ENCODE measurements at places on chromosomes 4 and X. TPM values are rescaled to one million over a fixed set of nuclear protein-coding genes. Genes with fewer than 3 reads are reported as not detected.

GRCh38 chrX:155745792-155746191 lies 133.0 kb upstream of the TMLHE start:
- no peaks in the 10 kb centered on the region for H3K4me1 ChIP-seq
- no peaks in the 10 kb centered on the region for H3K27me3 ChIP-seq
- DNase-seq: peak; percentile 0
- H3K4me3 ChIP-seq: no peak overlapping the region
- no peaks in the 10 kb centered on the region for H3K36me3 ChIP-seq
- H3K27ac ChIP-seq: no peak overlapping the region

- no peak for DNase-seq
- H3K27ac ChIP-seq: no peak overlapping the region
- H3K36me3 ChIP-seq: no peaks in the 10 kb centered on the region
Observed at GRCh38 chr4:87834401-87834800, 1.6 kb downstream of the MEPE start.

- DNase-seq: no peak
- no peaks in the 10 kb centered on the region for H3K36me3 ChIP-seq
- H3K27ac ChIP-seq: peak overlapping the region; percentile 98
Observed at GRCh38 chr4:38161208-38162113, 201.3 kb downstream of the PTTG2 start.

DNA sequence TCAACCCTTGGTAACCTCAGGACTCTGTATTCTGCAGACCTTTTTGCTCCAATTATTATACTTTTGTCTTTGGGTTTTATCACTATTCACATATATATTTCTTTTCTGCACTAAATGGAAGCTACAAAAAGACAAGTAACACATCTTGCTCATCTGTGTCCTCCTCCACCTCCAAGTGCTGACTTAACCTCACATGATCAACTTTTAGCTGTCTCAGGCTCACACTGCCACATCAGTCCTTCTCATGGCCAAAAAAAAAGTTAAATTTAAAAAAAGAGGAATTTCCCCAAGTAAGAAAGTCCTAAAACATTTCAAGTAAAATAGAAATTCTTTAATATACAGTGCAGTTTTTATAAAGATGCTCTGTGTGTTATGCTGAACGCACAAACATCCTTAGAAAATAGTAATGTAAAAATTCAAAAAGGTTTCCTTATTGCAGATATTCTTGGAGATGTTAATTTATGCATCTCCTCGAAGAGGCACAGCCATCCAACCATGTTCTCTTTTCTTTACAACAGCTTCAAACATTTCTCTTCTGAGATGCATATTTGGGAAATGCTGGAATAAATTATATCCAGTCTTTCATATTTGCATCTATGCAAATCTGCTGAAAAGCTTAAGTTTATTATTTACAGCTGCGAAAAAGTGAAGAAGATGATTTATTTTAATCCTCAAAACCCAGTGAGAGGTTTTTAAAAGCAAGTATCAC lies 37.6 kb downstream of the ARAP2 start:
- no peak overlapping the region for H3K4me3 ChIP-seq
- H3K27ac ChIP-seq: no peak overlapping the region
- H3K4me1 ChIP-seq: no peaks in the 10 kb centered on the region
- no peaks in the 10 kb centered on the region for H3K36me3 ChIP-seq

DNA sequence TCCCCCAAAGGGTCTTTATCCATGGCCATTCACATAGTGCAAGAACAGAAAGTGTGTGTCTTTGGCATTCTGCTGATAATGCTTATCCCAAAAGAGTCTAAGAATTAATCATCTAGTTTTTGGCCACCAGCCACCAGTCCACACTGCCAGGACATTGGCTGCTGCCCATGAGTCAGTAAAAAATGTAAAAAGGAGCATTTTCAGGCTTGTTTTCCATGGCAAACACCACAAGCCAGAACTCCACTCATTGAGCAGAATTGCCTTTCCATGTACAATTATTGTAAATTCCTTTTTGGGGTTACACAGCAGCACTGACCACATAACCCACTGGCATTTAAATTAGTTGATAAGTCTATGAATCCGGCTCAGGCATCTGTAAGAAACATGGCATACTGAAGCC lies 89.2 kb upstream of the PRDX4 start:
- H3K4me1 ChIP-seq: no peaks in the 10 kb centered on the region
- H3K27me3 ChIP-seq: no peaks in the 10 kb centered on the region
- H3K4me3 ChIP-seq: no peak overlapping the region
- no peak for DNase-seq
- no peak overlapping the region for H3K27ac ChIP-seq

GRCh38 chrX:66632981-66633380 lies 5.9 kb downstream of the EDA2R start:
- H3K27ac ChIP-seq: no peak overlapping the region
- H3K36me3 ChIP-seq: no peaks in the 10 kb centered on the region
- peaks cover 28% of the 10 kb centered on the region for H3K4me1 ChIP-seq
- H3K27me3 ChIP-seq: no peaks in the 10 kb centered on the region
- DNase-seq: no peak
- H3K4me3 ChIP-seq: no peak overlapping the region

GRCh38 chrX:27599928-27600327 lies 9.8 kb downstream of the DCAF8L2 start:
- peak; percentile 0 for DNase-seq
- H3K36me3 ChIP-seq: no peaks in the 10 kb centered on the region
- no peak overlapping the region for H3K27ac ChIP-seq
- H3K4me3 ChIP-seq: no peak overlapping the region
- H3K27me3 ChIP-seq: no peaks in the 10 kb centered on the region
- H3K4me1 ChIP-seq: no peaks in the 10 kb centered on the region

GRCh38 chrX:17395154-17395553 lies 20.2 kb downstream of the NHS start:
- H3K27ac ChIP-seq: no peak overlapping the region
- H3K27me3 ChIP-seq: no peaks in the 10 kb centered on the region
- no peaks in the 10 kb centered on the region for H3K36me3 ChIP-seq
- DNase-seq: no peak
- no peaks in the 10 kb centered on the region for H3K4me1 ChIP-seq

GRCh38 chrX:11197671-11198070 lies 86.5 kb downstream of the HCCS start:
- no peak for DNase-seq
- no peak overlapping the region for H3K4me3 ChIP-seq
- no peak overlapping the region for H3K27ac ChIP-seq
- H3K27me3 ChIP-seq: no peaks in the 10 kb centered on the region
- H3K36me3 ChIP-seq: no peaks in the 10 kb centered on the region
- H3K4me1 ChIP-seq: no peaks in the 10 kb centered on the region

DNA sequence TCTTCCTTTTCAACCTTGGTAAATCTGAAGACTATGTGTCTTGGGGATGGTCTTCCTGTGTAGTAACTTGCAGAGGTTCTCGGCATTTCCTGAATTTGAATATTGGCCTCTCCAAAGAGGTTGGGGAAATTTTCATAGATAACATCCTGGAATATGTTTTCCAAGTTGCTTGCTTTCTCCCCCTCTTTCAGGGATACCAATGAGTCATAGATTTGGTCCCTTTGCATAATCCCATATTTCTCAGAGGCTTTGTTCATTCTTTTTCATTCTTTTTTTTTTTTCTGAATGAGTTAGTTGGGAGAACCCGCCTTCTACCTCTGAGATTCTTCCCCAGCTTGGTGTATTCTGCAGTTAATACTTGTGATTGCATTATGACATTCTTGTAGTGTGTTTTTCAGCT lies 549.2 kb upstream of the AMOT start:
- H3K36me3 ChIP-seq: no peaks in the 10 kb centered on the region
- DNase-seq: no peak
- H3K4me3 ChIP-seq: no peak overlapping the region
- H3K27me3 ChIP-seq: no peaks in the 10 kb centered on the region

DNA sequence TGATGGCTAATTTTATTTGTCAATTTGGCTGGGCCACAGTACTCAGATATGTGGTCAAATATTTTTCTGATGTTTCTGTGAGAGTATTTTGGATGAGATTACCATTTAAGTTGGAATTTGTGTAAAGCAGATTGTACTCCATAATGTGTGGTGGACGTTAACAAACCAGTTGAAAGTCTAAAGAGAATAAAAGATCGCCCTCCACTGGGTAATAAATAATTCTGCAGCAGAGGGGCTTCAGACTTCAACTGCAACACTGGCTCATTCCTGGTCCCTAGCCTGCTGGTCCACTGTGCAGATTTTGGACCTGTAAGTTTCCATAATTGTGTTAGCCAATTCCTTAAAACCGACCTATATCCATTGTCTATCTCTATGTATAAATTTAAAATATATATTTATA lies 540.3 kb downstream of the PCDH18 start:
- no peak for DNase-seq
- H3K36me3 ChIP-seq: no peaks in the 10 kb centered on the region
- H3K27ac ChIP-seq: no peak overlapping the region
- H3K4me3 ChIP-seq: no peak overlapping the region

GRCh38 chr4:182212211-182212761 lies 30.9 kb upstream of the TENM3 start:
- H3K4me1 ChIP-seq: no peaks in the 10 kb centered on the region
- H3K4me3 ChIP-seq: no peak overlapping the region
- no peak overlapping the region for H3K27ac ChIP-seq
- DNase-seq: no peak

DNA sequence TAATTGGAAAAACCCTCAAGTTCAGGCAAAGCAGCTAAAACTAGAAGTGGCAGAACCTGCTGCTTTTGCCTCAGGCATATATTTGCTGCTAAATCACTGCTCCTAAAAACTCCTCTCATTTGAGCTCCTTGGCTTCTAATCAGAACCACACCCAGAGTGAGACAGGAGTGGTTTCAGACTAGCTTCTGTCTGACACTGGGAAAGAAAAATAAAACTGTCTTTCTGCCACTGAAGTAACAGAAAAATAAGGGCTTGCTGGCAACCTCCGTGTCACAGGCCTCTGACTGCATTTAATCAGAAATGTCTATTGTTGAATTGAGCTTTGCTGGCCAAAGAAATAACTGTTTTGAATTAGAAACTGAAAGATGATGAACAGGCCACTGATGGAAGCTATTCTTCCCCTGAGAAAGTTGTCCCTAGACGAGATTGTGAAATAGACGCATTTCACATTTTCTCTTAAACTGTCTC lies 52.1 kb upstream of the RAP2C start:
- no peaks in the 10 kb centered on the region for H3K27me3 ChIP-seq
- no peaks in the 10 kb centered on the region for H3K36me3 ChIP-seq
- no peak overlapping the region for H3K4me3 ChIP-seq
- H3K27ac ChIP-seq: no peak overlapping the region

GRCh38 chr4:38539501-38539900 lies 124.5 kb upstream of the KLF3 start:
- H3K4me3 ChIP-seq: no peak overlapping the region
- no peaks in the 10 kb centered on the region for H3K4me1 ChIP-seq
- no peaks in the 10 kb centered on the region for H3K36me3 ChIP-seq
- H3K27ac ChIP-seq: no peak overlapping the region

- H3K27me3 ChIP-seq: no peaks in the 10 kb centered on the region
- no peak for DNase-seq
- no peaks in the 10 kb centered on the region for H3K36me3 ChIP-seq
- H3K27ac ChIP-seq: no peak overlapping the region
Observed at GRCh38 chr4:77849278-77849965, 13.2 kb upstream of the MRPL1 start.

DNA sequence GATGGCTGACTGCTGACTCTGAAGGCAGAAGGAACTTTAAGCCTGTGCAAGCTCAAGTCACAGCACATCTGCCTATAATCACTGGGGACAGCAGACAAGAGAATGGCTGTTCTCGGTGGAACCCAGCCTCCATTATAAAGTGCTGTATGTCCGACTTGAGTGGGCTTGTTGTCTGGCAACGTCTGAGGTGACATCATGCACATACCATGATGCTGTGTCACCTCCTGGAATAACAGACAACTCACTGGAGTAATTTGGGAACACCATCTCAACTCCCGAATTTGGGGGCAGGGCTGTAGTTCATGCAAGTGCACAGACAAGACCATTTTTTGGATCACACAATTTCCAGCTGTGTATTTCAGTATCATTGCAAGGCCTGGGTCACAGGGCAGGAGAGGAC lies 59.8 kb upstream of the GPM6B start:
- H3K36me3 ChIP-seq: no peaks in the 10 kb centered on the region
- no peak for DNase-seq
- no peaks in the 10 kb centered on the region for H3K27me3 ChIP-seq
- no peak overlapping the region for H3K27ac ChIP-seq

GRCh38 chr4:99665983-99666382 lies 8.4 kb upstream of the C4orf54 start:
- H3K27me3 ChIP-seq: no peaks in the 10 kb centered on the region
- H3K36me3 ChIP-seq: no peaks in the 10 kb centered on the region
- no peak for DNase-seq
- H3K4me1 ChIP-seq: no peaks in the 10 kb centered on the region
- no peak overlapping the region for H3K4me3 ChIP-seq
- no peak overlapping the region for H3K27ac ChIP-seq

DNA sequence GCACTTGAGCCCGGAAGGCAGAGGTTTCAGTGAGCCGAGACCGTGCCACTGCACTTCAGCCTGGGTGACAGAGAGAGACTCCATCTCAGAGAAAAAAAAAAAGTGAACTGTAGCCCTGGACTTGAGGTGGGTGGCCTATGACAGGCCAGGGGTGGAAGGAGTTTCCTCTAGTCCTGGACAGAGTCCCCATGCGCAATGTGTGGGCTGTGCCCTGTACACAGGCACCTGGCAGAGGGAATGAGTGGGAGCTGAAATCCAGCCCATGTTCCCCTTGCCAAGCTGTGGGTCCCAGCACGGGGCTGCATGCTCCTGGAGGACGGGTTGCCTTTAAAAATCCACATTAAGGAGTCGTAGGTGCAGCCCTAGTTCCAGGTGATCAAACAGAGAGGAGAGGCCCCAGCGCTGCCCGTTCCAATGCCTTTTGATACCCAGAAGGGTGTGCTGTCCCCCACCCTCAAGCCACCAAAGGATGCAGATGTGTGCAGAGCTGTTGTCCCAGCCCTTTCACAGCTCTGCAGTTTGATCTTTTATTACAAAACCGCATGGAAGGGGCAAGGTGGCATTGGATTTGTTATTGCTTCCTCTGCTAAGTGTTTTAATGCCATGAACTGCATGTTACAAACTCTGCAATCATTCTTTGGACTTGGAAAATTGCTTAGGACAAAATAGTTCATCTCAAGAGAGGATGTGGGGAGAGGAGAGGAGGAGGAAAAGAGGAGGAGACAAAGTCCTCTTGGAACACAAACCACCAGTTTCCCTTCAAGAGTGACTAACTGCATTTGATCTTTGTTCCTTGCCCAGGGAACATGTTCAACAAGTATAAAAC lies 38.0 kb upstream of the PDK3 start:
- H3K4me3 ChIP-seq: peak overlapping the region; percentile 70
- H3K27me3 ChIP-seq: no peaks in the 10 kb centered on the region
- H3K4me1 ChIP-seq: peaks cover 19% of the 10 kb centered on the region
- peak; percentile 5 for DNase-seq
- H3K36me3 ChIP-seq: no peaks in the 10 kb centered on the region
- H3K27ac ChIP-seq: no peak overlapping the region

GRCh38 chr4:11106190-11106589 lies 322.5 kb downstream of the HS3ST1 start:
- no peak overlapping the region for H3K27ac ChIP-seq
- DNase-seq: no peak
- no peaks in the 10 kb centered on the region for H3K4me1 ChIP-seq
- no peaks in the 10 kb centered on the region for H3K27me3 ChIP-seq
- no peaks in the 10 kb centered on the region for H3K36me3 ChIP-seq

MSANTD1 gene
- total RNA-seq: 0.22 TPM

MAGEA1 gene
- total RNA-seq: not detected

SPATA18 gene
- total RNA-seq: 13.2 TPM

SMR3B gene
- not detected for total RNA-seq

RAI2 gene
- total RNA-seq: not detected

DSPP gene
- not detected for total RNA-seq

YIPF7 gene
- not detected for total RNA-seq
